Left ventricle myocardium superior (tissue), 1 donor: ENCODE measurements at places on chromosomes 16 and 17.
A peak's percentile ranks its signal among the peaks of the same experiment; 100 is the strongest.

- DNase-seq: no peak
Observed at GRCh38 chr16:54651440-54652195, 279.0 kb upstream of the IRX5 start.

DNA sequence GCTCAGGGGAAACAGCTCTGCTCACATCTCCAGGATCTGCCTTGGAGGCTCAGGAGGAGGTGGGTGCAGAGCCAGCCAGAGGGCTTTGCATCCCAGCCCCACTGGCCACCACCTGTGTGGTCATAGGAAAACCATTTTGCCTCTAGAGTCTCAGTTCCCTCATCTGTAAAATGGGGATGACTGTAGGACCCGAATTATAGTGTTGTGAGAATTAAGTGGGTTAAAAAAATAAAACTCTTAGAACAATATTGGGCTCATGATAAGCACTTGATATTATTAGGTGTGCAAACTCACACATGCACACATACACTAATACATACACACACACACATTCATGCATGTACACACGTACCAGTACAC is 19.4 kb upstream of the JPH3 start:
- no peak for DNase-seq

DNA sequence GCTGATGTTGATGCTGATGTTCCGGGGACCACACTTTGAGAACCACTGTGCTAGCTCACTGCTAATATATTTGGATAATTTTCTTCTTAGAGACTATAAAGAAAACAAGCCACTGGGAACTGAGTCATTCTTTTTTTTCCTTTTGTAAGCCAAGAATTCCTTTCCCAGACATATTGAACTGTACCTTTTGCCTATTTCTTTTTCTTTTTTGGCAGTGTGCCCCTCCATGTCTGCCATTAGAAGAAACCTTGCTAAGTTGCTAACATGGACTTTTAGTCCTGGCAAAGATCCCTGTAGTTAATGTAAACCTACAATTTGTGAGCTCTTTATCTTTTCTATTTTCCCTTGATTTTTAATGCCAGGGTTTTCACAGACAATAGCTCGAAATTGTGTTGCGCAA is 17.3 kb upstream of the ERCC4 start:
- DNase-seq: no peak

DNA sequence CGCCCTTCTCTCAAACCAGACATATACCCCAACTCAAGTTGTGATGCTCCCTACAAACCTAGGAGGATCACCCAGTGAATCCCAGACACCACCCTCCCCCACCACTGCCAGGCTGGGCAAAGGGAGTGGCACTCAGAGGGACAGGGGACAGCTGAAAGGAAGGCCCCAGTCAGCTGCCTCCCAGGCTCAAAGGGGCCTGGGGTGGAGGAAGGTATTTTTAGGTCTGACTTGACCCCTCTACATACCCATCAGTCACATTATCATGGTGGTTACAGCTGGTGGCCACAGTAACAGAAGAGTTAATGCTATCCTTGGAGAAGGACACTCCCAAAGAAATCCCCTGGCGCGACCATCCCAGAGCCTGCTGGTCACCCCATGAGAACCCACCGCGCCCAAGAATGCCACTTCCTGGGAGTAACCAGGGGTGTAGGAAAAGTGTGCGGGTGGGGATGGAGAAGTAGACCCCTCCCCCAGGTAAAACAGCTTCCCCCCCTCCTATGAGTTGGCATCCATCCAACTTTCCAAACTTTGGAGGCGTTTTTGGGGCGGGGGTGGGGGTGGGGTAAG is 1.1 kb downstream of the CACNB1 start:
- DNase-seq: no peak

- DNase-seq: no peak
Observed at GRCh38 chr16:48586083-48586482, 23.9 kb downstream of the N4BP1 start.

- no peak for DNase-seq
Observed at GRCh38 chr17:49581648-49581998, 6.0 kb downstream of the NXPH3 start.

- peak; percentile 89 for DNase-seq
Observed at GRCh38 chr16:75116081-75116910, at the start of gene LDHD. Gene LDHD, minus strand, starts transcription at chr16:75116780. Its CDS starts 60 bp downstream, at chr16:75116720.

GRCh38 chr16:84040823-84041820 is 1.5 kb downstream of the SLC38A8 start:
- DNase-seq: peak; percentile 20

DNA sequence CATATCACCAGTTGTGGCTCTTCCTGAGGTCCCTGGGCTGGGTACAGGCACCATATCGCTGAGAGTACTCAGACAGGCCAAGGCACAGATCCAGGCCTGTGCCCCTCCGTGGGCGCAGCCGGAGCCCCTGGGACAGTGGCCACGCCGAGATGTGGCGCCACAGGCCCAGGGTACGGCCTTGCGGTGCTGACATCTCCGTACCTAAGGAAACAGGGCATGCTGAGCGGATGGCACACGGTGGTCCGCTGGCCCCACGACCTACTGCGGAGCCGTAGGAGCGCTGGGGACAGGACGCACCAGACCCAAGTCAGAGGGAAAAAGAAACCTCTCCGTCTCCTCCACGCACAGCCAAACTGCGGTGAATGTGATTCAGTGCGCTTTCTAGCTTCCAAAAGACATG is 26.5 kb downstream of the NDUFAF8 start:
- DNase-seq: no peak

GRCh38 chr16:27995378-27995777 is 68.1 kb downstream of the GSG1L start:
- DNase-seq: no peak

GRCh38 chr17:6823011-6823442 is 8.5 kb downstream of the TEKT1 start:
- DNase-seq: no peak

DNA sequence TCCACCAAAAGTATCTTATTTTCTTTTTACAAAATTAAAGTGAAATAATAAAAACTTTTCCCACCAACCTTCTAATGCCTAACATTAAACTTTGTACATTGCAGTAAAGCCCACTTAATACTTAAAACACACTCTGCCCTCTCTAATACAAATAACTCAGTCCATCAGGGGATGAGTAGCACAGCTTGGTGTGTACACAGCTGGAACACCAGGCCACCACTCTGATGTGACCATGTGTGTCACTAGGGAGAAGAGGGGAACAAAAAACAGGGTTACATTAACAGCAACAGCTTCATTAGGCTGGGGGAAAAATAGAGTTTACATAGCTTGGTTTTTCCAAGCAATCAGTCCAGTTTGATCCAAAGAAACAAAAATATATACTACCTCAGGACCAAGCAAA is 295.0 kb downstream of the CEP112 start:
- DNase-seq: no peak
